NCI-H2171 (cell line): ENCODE measurements at places on chromosomes 3 and 15.

DNA sequence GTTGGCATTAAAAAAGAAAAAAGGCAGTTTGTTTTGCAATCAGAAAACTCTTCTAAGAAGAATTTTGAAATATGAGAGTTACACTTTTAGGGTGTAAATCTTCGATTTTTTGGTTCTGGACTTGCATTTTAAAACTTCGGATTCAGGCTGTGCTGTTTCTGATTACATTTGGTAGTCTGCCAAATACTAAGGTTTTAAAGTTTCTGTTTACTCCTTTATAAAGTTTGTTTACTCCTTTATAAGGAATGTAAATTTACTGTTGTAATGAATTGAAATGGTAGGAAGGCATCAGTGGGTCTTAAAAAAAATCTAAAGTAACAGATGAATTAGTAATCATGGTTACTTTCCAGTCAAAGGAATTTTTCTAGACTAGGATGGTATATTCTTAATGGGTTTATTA lies 14.1 kb downstream of the FXR1 start:
- no peak for DNase-seq

GRCh38 chr3:113751141-113751540 lies 4.3 kb downstream of the ATP6V1A start:
- no peak for DNase-seq

- no peak for DNase-seq
Observed at GRCh38 chr15:24917431-24917830, 37.4 kb upstream of the SNRPN start.

GRCh38 chr3:26719134-26719533 lies 96.6 kb downstream of the LRRC3B start:
- DNase-seq = no peak

GRCh38 chr3:128078322-128078721 lies 26.1 kb downstream of the SEC61A1 start:
- DNase-seq = no peak

GRCh38 chr3:8557298-8557697 lies 55.7 kb downstream of the LMCD1 start:
- DNase-seq = no peak

DNA sequence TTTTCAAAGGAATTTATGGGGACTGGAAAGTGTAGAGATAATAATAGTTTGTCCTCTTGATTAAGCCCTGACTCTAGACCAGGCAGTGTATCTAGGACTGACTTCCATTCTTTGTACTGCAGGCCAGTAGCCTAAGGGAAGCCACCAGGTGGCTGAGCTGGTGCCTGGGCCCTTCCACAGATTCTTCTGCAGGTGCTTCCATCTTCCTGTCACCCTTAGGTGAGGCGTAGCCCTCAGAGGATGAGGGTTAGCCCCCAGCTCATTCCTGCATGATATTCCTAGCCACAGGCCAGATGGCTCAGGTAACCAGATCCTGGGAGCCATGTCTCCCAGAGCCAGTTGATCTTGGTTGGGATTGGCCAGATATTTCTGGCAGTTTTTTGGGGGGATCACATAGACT lies 169.0 kb upstream of the IL12A start:
- DNase-seq = peak; percentile 61

DNA sequence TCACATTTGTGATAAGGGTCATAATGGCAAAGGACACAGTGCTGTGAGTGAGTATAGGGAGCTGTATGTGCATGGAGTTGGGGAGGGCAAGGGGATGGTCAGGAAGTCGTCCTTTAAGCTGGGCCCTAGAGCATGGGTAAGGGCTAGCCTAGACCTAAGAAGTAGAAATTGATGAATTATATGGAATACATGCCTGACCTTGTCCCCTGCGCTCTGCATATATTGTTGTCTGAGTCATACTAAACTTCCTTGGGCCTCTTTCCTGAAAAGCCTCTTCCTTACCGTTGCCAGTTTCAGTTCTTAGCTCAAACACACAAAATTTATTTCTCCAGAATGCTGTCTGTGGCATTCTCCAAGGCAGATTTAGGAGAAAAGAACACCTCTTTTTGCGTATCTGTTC lies 4.6 kb downstream of the SNRK start:
- no peak for DNase-seq

DNA sequence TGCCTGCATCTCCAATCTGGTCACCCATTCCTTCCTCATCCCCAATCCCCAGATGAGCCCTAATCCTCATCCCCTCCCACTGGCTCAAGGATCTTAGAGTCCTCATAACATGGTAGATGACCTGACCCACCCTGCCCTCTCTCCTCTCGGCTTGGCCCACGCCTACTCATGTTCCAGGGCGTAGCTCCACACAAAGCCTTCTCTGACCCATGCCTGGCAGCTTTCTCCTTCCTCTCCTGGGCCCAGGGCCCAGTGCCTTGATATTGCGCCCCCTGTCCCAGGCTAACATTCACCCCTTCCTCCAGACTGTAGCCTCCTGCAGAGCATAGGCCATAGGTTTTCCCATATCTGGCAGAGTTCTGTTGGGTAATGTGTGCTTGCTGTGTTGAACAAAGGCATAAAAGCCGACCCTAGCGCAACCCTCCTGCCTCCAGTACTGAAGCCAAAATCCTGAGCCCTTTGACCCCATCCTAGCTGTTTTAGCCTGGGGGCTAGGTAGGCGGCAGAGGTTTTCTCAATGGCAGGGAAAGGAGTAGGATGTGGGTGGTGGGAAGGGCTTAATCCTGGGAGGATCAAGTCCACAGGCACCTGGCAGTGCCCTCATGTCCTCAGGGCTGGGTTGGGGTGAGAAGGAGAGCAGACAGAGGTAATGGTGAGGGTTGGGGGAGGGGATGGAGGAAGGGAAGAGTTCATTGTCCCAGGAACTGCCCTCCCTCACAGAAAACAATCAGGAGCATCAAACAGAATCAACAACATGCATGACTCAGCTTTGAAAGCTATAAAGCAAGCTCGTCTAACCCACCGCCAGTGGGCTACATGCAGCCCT lies 35.5 kb downstream of the MESD start:
- DNase-seq = no peak

DNA sequence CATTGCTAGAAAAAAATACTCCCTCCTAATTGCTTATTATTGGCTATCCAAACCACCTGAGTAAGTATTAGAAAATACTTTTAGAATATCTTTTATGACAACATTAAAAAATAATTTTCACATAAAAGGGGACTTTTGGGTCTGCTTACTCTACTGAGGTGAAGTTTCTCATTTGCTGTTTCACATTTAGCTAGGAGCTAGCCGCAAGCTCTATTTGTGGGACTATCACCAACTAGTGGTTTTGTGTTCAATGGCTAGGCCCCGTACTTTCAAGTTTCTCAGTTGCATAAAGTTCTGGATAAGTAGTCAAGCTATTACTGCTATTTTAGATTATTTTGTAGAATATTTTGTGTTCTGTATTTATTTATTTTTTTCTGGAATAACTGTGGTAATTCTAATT lies 244.2 kb upstream of the SLITRK3 start:
- DNase-seq = no peak

- no peak for DNase-seq
Observed at GRCh38 chr15:99155961-99156443, 51.1 kb downstream of the SYNM start.

- DNase-seq = no peak
Observed at GRCh38 chr3:61420136-61420759, 141.1 kb upstream of the PTPRG start.

GRCh38 chr3:185363662-185364203 lies 797 bp downstream of the MAP3K13 start:
- DNase-seq = no peak

GRCh38 chr3:131795390-131796090 lies 239.3 kb downstream of the CPNE4 start:
- DNase-seq = no peak

GRCh38 chr3:114487502-114487901 lies 193.7 kb downstream of the TIGIT start:
- DNase-seq = no peak

- DNase-seq = no peak
Observed at GRCh38 chr15:55256281-55257011, 33.2 kb downstream of the RAB27A start.

DNA sequence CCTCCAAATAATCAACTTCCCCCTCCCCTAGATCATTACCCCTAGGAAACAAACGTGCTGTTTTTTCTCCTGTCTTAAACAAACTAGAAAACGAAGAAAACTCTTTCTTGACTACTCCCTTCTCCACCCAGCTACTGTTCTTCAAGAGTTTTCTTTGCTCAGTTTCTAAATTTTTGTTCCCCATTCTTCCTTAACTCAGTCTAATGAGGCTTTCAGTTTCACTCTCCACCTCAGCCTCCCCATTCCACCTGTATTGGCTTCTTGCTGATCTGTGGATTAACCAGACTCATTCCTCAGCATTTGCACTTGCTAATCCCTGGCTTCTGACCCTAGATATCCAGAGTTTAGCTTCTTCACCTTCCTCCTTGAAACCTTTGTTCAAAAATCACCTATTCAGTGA lies 26.8 kb downstream of the SERPINI1 start:
- no peak for DNase-seq

DNA sequence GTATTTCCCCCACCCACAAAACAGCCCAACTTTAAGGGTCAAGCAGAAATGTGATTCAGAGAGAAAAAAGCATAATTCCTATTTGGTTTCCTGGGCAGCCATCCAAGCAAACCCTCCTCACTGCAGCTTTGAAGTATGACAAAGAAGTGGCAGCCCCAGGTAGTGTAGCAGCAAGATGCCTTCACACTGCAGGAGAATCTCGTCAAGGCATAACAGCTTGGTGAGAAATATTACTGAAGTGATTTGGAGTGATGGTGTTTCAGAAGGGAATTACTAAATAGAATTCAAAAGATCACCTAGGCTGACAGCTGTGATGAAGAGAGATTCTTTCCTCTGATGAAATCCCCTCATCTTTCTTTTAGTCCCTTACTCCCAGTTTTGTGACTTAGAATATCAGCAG lies 173.9 kb downstream of the PYDC2 start:
- no peak for DNase-seq

GRCh38 chr3:31103181-31103580 lies 208.7 kb upstream of the GADL1 start:
- DNase-seq = no peak

GRCh38 chr15:90001683-90002427 lies 731 bp downstream of the ZNF710 start:
- DNase-seq = peak; percentile 44

DNA sequence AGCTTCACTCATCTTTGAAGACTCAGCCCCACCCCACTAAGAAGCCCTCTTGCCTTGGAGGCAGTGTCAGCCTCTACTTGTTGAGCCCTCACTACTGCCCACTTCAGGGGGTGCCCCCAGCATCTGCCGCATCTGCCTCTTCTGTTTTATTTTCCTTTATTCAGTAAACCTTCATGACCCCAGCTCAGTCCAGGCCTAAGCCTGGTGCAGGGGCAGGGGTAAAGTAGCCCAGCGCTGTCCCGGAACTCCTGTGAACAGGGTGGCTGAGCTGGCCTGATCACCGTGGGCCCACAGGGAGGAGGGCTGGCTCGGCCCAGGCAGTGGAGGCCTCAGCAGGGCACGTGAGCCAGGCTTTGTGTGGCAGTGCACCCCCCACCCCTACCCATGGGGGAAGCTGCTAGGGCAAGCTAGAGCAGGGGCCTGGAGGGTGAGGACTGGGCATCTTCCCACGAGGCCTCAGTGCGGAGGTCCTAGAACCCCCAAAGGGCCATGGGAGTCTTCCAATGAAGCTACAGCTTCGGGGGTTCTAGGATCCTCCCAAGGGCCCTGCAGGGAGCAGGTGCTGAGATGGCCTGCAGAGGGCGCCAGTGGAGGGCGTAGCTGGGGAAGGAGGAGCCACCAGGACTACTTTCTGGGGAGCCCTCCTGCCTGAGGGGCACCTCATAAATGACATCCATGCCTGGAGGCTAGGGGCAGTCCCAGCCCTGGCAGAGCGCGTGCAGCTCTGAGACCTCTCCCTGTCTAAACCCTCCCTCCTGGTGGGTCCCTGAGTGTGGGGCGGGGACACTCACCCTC lies 36.0 kb downstream of the TSPAN3 start:
- no peak for DNase-seq

- DNase-seq = no peak
Observed at GRCh38 chr15:79314186-79314585, 3.3 kb downstream of the TMED3 start.

- DNase-seq = no peak
Observed at GRCh38 chr3:166580561-166580960, 743.3 kb upstream of the BCHE start.

DNA sequence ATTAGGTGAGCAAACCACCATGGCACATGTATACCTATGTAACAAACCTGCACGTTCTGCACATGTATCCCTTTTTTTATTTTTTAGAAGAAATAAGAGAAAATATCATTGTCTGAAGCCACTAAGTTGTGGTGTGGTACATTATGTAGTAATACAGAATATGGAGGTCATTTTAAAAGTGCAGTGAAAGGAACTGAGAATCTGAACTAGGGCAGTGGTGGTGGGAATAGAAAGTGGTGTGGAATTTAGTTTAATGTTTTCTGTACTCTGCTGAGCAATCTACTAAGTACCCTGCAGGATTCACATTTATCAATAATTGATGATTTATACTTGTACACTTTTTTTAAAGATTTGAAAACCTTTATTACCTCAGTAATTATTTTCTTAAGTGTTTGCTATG lies 283.5 kb downstream of the CHL1 start:
- DNase-seq = no peak

GRCh38 chr15:63507878-63508818 lies 3.8 kb downstream of the USP3 start:
- DNase-seq = no peak

DNA sequence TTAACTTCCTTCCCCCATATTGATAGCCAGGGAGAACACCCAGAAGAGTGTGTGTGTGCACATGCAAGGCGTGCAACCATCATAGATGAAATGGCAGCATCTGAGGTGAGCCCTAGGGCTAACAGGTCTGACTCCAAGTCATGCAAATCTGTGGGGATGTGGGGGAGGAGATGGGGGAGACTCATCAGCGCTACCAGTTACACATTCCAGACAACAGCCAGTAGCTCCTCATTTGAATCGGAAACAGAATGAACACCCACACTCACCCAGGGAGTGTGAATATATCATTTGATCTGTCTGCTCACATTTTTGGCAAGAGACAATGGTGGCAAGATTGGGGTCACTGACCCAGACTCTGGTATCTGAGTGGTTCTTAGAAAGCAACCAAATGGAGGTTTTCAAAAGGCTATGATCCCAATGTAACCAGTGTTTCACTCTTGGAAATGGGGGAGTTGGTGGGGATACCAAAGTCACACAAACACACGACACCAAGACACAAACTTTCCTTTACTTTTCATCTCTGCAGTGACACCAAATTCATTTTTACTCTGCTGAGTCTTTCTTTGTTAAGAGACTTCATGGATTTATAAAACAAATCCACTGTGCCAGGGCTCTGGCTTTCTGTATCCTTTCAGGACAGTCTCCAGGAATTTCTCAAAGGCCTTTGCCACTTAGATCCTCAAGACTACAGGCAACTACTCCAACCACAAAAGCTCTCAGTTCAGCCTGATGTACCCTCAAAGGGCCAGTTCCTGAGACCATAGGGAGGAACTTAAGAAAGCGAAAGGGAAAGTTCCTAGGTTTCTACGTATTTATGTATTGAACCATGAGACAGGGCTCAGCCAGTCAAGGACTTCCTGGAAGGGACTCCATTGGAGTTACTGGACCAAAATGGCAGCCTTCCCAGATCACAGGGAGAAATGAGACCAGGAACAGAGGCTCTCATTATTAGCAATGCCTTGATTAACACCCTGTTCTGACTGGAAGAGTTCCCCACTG lies 2.2 kb downstream of the CDCP1 start:
- DNase-seq = no peak

- DNase-seq = no peak
Observed at GRCh38 chr3:4719046-4719501, 225.9 kb downstream of the ITPR1 start.

GRCh38 chr3:113234028-113234427 lies 22.7 kb downstream of the BOC start:
- no peak for DNase-seq

GRCh38 chr3:134677196-134677986 lies 26.6 kb upstream of the KY start:
- DNase-seq = no peak

- no peak for DNase-seq
Observed at GRCh38 chr3:123914829-123915228, 30.7 kb upstream of the MYLK start.
